ENCODE measurements at places on chromosomes 5 and 9. TPM values are rescaled to one million over a fixed set of nuclear protein-coding genes. Genes with fewer than 3 reads are reported as not detected.

GRCh38 chr5:122314036-122314435 is 2.0 kb downstream of the SNCAIP start:
- no peak for DNase-seq

ADAMTSL2 gene
- polyA plus RNA-seq = 0.31 TPM

PITX1 gene
- polyA plus RNA-seq = not detected

PRRC1 gene
- 26.6 TPM for polyA plus RNA-seq

DNA sequence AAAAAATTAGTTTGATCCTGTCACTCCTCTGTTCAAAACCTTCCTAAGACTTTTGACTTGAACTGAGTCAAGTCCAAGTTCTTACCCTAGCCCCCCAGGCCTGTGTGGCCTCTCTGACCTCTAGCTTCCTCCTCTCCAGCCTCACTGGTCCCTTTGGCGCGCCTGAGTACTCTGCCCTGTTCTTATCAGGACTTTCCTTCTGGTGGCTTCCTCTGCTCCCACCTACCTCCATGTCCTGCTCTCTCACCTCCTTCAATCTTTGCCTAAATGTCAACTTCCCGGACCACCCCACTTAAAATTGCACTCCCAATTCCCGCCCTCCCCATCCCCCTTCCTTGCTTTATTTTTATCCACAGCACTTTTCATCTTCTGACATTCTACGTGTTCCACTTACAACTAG is 526.1 kb upstream of the KLF4 start:
- DNase-seq = no peak
